Fibroblast of pulmonary artery (primary cell): ENCODE measurements at places on chromosomes 4 and X.

DNA sequence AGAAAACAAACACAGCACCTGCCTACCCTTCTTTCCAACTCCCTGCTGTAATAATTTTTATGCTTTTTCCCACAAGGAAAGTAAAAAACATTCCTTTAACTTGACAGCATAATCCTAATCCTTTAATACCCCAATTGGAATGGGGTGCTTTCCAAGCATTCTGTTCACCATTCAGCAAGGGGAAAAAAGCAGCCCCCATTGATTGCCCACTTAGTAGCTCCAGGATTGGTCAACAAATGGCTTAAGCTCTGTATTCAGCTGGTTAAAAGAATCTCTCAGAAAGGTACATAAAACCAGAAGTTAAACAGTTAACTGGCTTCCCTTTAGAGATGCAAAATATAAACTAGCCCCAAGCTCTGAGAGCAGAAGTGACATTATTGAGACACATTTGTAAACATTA, 194.8 kb upstream of the ATOH1 start:
- DNase-seq: no peak

DNA sequence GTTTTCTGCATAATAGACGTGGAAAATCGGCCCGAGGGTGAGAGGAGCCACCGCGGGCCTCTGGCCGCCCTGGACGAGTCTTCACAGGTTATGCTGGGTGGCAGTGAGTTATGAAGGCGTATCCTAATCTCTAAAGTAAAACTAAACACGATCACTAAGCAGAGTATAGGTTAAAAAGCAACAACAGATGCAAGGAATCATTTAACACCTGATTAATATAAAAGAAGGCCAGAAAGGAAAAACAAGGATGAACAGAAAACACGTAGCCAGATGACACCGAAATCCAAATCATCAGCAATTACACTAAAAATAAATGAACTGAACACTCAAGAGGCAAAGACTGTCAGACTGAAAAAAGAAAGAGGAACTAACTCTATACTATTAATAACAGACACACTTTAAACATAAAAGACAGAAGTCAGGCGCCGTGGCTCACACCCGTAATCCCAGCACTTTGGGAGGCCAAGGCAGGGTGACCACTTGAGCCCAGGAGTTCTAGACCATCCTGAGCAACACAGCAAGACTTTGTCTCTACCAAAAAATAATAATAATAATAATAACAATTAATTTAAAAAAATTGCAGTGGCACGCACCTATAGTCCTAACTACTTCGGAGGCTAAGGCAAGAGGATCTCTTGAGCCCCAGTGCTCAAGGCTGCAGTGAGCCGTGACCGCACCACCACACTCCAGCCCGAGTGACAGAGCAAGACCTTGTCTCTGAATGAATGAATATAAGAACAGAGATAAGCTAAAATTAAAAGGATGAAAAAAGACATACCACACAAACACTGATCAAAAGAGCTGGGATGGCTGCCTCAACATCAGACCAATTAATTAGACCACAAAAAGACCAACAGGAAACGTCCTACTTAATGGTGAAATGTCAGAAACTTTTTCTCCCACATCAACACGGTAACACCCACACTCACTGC, 30.0 kb downstream of the CTBP1 start:
- no peak for DNase-seq

DNA sequence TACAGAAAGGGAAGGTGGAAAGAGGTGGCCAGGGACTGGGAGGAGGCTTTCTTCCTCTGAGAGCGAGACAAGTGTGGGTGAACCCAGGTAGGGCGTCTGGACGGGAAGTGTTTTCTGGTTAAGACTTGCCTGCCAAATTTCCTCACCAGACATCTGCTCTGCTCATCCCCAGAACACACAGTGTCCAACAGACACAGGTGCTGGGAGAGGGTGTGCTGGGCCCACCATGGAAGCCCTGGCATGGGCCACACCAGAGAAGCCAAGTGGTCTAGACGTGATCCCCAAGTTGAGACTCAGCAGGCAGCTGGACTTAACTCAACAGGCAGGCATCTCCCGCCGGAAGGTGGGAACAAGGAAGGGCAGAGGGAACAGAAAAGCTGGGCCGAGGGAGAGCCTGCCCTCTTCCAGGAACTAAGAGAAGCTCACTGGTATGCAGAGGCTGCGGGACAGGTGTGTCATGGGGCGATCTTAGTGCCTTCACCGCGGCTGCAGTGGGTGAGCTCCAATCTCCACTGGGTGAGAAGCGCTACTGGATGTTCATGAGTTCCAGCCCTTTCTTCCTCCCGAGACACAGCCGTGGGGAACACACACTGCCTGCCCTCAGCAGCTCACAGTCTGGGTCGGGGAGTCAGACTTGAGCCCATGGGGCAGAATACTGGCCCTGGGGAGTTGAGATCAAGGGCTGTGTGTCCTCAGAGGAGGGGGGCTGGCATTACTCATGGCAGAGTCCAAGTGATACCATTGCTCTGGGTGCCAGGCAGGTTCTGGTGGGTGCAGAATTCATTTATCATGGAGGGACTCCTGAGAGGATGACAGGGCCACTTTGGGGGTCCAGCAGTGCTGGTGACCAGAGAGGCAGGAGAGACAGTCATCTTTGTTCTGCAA, 110.2 kb downstream of the CPZ start:
- no peak for DNase-seq

GRCh38 chrX:139125916-139126315, 404.6 kb upstream of the F9 start:
- DNase-seq: no peak

GRCh38 chr4:79652232-79652631, 244.2 kb upstream of the GK2 start:
- DNase-seq: peak; percentile 87

GRCh38 chr4:4594285-4594920, 52.6 kb upstream of the STX18 start:
- no peak for DNase-seq

- no peak for DNase-seq
Observed at GRCh38 chr4:111952688-111953087, 192.6 kb upstream of the FAM241A start.

- DNase-seq: peak; percentile 4
Observed at GRCh38 chr4:25160714-25161592, 704 bp upstream of the SEPSECS start.

- no peak for DNase-seq
Observed at GRCh38 chr4:121239951-121240350, 75.8 kb upstream of the TNIP3 start.

GRCh38 chr4:165588534-165589315, 209.9 kb downstream of the CPE start:
- DNase-seq: no peak

DNA sequence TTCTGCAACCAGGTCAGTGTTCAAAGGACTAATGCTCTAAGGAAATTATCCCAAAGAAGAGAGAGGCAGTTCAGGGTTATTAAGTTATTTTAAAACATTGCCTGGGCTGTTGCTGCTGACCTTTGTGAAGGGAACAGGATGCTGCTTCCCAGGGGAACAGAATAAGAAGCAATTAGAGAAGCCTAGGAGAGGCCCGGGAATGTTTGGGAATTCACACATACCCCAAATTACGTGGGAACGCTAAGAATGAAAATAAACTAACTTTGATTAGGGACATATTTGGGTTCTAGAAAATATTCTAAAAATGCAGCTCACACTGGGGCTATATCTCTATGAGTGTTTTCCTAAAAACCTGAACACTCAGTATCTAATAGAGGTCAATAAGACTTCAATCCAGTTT, 243.1 kb upstream of the FTHL17 start:
- DNase-seq: peak; percentile 31

- peak; percentile 16 for DNase-seq
Observed at GRCh38 chr4:69888336-69888735, 28.4 kb upstream of the SULT1E1 start.

- no peak for DNase-seq
Observed at GRCh38 chr4:6557185-6557584, 17.8 kb upstream of the MAN2B2 start.

DNA sequence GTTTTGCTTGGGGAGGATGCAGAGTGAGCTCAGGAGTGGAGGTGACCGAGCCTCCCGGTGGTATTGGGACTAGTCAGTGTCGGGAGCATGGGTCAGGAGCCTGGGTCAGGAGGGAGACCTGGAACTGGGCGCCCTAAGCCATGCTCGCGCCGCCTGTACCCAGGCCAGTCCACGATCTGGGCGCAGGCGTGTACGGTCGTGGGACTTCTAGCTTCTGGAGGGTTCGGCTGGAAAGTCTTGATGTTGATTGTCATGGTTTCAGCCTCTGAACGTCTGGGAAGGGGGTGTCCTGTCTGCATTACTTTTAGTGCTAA, 244 bp downstream of the EIF2S3 start:
- no peak for DNase-seq

- DNase-seq: peak; percentile 70
Observed at GRCh38 chrX:41692162-41692749, 3.5 kb downstream of the GPR34 start.

GRCh38 chrX:39693298-39693697, 404.5 kb downstream of the BCOR start:
- DNase-seq: no peak

GRCh38 chr4:84968925-84969324, 2.4 kb upstream of the WDFY3 start:
- DNase-seq: no peak

- DNase-seq: no peak
Observed at GRCh38 chr4:122604146-122604545, 16.7 kb downstream of the IL21 start.

DNA sequence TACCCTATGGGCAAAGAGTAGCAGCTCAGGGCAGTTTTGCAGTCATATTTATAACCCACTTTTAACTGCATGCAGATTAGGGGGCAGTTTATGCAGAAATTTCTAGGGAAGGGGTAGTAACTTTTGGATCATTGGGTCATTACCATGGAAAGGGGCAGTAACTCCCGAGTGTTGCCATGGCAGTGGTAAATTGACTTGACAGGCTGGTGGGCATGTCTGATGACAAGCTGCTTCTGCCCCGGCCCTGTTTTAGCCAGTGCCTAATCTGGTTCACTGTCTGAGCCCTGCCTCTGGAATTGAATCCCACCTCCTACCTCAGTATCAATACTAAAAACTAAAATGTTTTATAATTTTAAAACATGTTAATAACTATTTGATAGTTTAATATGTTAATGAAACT, 362.1 kb upstream of the ATOH1 start:
- DNase-seq: no peak

DNA sequence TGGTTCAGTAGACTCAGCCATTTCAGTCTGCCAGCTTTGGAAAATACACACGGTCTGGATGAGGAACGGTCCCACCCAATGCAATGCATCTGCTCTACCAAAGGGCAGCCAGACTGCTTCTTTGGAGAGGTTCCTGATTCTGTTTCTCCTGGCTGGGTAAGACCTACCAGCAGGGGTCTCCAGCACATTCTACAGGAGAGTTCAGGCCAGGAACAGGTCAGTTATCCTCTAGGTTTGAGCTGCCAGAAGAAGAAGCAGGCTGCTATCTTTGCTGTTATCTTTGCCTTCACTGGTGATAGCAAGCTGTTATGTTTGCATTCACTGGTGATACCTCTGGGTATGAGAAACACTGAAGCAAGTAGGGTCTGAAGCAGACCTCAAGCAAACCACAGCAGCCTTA, 45.5 kb upstream of the PBDC1 start:
- no peak for DNase-seq

DNA sequence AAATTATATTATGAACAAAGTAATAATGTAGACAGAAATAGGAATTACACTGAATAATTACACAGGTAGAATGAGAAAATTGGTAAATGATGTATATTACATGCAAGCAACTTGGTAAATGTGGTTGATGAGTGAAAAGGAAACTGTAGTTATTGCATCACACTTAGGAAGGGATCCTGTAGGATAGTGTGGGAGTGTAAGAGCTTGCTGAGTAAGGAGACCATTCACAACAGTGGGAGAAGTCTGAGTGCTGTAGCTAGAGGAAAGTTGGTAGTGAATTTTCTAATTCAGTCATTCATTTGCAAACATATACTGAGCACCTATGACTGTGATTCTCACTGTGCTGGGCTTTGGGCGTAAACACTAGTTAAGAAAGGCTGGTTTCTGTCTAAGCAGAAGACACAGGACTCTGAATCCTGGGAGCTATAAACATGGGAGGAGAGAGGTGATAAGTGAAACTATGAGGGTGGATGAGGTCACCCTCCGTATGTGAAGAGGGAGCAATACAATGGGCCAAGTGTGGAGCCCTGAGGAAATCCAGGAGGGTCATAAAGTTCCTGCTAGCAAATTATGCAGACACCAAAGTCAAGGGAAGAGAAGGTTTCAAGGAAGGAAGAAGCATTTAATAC, 14.2 kb upstream of the CPE start:
- DNase-seq: peak; percentile 85

GRCh38 chr4:8708401-8709021, 115.9 kb downstream of the CPZ start:
- DNase-seq: no peak

GRCh38 chrX:19370061-19370460, 26.3 kb downstream of the PDHA1 start:
- DNase-seq: peak; percentile 29

DNA sequence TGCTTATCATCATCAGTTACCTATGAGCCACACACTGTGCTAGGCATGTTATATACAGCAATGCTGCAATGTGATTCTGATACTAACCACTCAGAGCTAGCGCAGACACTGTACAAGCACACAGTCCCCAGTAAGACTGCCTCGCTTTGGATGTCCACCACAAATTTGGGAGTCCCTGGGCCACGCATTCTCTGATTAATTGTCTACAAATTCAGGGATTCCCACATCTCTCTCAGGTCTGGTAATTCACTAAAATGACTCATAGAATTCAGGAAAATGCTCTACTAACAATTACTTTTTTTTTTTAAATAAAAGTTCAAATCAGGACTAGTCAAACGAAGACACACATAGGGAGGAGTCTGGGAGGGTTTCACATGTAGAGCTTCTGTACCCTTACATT, 652.1 kb upstream of the AADAT start:
- no peak for DNase-seq

- no peak for DNase-seq
Observed at GRCh38 chr4:84878546-84878945, 87.9 kb downstream of the WDFY3 start.

DNA sequence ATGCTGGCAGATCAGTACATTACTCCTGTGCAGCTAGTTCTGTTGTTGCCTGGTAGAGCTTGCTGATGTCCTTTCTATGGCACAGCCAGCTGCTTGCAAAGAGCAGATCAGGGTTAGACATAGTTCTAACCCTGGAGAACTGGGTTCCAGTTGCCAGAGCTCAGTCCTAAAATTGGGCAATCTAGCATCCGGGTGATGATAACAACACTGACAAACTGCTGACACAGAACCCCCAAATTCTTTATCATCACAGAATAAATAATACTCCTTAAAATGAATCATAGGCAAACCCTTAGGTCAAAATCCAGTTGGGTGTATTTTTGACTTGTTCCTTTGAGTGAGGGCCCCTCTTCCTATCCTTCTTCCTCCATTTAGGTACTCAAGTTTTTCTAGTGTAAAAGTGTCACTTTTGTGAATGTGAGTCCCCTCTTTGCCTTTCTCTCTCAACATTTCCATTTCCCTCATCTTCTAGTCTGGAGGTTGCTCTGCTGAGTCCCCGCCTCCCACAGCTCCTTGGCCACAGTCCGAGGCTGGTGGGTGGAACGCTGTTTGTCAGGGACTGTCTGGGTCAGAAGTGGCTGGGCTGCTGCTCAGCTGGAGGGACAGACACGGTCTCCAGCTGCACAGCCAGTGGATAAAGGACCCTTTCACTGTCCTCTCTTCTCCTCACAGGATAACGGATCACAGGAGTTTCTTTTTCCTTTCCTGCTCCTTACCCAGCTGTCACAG, 93.6 kb upstream of the RASGEF1B start:
- peak; percentile 59 for DNase-seq

GRCh38 chr4:176193938-176194337, 1.4 kb downstream of the SPATA4 start:
- DNase-seq: peak; percentile 35

- no peak for DNase-seq
Observed at GRCh38 chr4:132269303-132269990, 879.6 kb upstream of the PCDH10 start.
